Metanephros (tissue), 2 donors: ENCODE measurements at places on chromosomes 4 and X. TPM values are rescaled to one million over a fixed set of nuclear protein-coding genes. Genes with fewer than 3 reads are reported as not detected.

Gene MAGEA10
- total RNA-seq, result not detected

Gene MTMR8
- total RNA-seq, result 2.2 TPM

Gene ABCG2
- total RNA-seq, result 11.2 TPM

Gene FRMD7
- total RNA-seq, result 1.1 TPM

Gene RPS6KA6
- 10.8 TPM for total RNA-seq

Gene UCP1
- total RNA-seq, result not detected

Gene CENPVL2
- 0.18 TPM for total RNA-seq

Gene FGF5
- total RNA-seq, result not detected

Gene DAPP1
- 4.6 TPM for total RNA-seq

Gene LIMCH1
- total RNA-seq, result 94.9 TPM

Gene TCP11X2
- 1.4 TPM for total RNA-seq

Gene PHEX
- total RNA-seq, result 0.18 TPM

Gene VCX2
- not detected for total RNA-seq

Gene CLDN34
- total RNA-seq, result 0.23 TPM

Gene IL2RG
- 3.2 TPM for total RNA-seq

Gene GPM6B
- total RNA-seq, result 15.9 TPM

Gene SLC6A14
- not detected for total RNA-seq

Gene RHOXF2
- total RNA-seq, result not detected

Gene GLRA3
- total RNA-seq, result under 0.01 TPM

Gene FAM184B
- 1.6 TPM for total RNA-seq

Gene TMPRSS11D
- not detected for total RNA-seq

Gene H2BW2
- total RNA-seq, result not detected

Gene PLXNB3
- total RNA-seq, result 2.5 TPM

Gene CCSER1
- total RNA-seq, result 98.9 TPM

Gene GPR143
- total RNA-seq, result 7.8 TPM

Gene UGT2B17
- not detected for total RNA-seq

Gene IBSP
- not detected for total RNA-seq

Gene AKAP14
- total RNA-seq, result not detected

Gene BEX5
- total RNA-seq, result 3.3 TPM

Gene BST1
- total RNA-seq, result 10.2 TPM

Gene CNOT6L
- 39.4 TPM for total RNA-seq

Gene USP9X
- 116 TPM for total RNA-seq

Gene FRAS1
- total RNA-seq, result 125 TPM

Gene PNMA6A
- total RNA-seq, result 6.7 TPM

Gene SLC9B1
- total RNA-seq, result 5.0 TPM

Gene PPP2R2C
- 1.1 TPM for total RNA-seq

Gene SMIM43
- 0.23 TPM for total RNA-seq

Gene TMEM144
- 5.7 TPM for total RNA-seq
